Thoracic aorta endothelial cell (primary cell): ENCODE measurements at places on chromosomes 6 and 20. TPM values are rescaled to one million over a fixed set of nuclear protein-coding genes. Genes with fewer than 3 reads are reported as not detected.

Gene TRAPPC3L
- 0.13 and 0.22 TPM in 2 replicates for total RNA-seq

Gene HSPA1L
- total RNA-seq: 0.40 and 0.57 TPM in 2 replicates

Gene BPIFB1
- not detected in 2 replicates for total RNA-seq

Gene SRC
- 17.0 and 26.9 TPM in 2 replicates for total RNA-seq

Gene SOX18
- 25.5 and 42.1 TPM in 2 replicates for total RNA-seq

Gene FAM162B
- 0.13 and 0.36 TPM in 2 replicates for total RNA-seq

Gene LGSN
- under 0.01 TPM in 1 of 2 replicates, not detected in the other for total RNA-seq

Gene C6orf132
- not detected in 2 replicates for total RNA-seq

Gene TRIM31
- total RNA-seq: not detected in 2 replicates

Gene HLA-DMB
- 0.27 and 0.50 TPM in 2 replicates for total RNA-seq
